Substantia nigra (tissue), 51 donors: ENCODE measurements at places on chromosomes 6 and 20.

GRCh38 chr20:1331801-1332453, 3.0 kb upstream of the SDCBP2 start:
- DNase-seq: no peak

- no peak for DNase-seq
Observed at GRCh38 chr20:46652699-46653098, 1.4 kb upstream of the SLC13A3 start.

GRCh38 chr20:24042646-24043045, 54.1 kb upstream of the GGTLC1 start:
- no peak for DNase-seq

DNA sequence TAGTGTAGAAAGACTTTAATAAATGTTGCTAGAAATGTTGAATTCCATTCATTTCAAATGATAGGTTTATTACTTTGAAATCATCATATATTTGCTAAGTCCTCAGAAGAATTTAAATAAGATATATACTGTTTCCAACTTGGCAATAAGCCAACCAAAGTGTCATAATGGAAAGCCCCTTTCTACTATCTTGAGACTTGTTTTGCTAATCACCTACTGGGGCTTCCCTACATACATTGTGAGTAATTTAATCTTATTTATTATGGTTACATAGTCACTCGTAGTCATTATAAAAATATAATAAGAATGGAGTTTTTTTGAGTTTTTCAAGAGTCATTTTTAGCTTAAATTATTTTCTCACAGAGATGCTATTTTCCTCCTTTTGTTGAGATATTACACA, 20.7 kb downstream of the COL19A1 start:
- no peak for DNase-seq

DNA sequence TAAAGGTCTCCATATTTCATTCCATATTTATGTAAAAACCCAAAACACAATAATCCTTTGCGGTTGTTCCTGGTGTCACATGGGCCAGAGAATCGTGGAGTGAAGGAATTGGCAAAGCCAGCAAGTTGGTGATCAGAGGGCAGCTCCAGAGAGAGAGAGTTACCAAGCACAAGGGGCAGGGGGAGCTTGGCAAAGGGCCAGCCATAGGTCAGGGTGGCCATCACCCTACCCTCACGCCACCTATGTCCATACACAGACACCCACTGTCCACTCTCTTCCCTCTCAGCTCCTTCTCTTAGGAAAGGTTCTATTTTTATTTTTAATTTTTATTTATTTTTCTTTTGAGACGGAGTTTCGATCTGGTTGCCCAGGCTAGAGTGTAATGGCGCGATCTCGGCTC, 163.2 kb upstream of the JARID2 start:
- DNase-seq: no peak

DNA sequence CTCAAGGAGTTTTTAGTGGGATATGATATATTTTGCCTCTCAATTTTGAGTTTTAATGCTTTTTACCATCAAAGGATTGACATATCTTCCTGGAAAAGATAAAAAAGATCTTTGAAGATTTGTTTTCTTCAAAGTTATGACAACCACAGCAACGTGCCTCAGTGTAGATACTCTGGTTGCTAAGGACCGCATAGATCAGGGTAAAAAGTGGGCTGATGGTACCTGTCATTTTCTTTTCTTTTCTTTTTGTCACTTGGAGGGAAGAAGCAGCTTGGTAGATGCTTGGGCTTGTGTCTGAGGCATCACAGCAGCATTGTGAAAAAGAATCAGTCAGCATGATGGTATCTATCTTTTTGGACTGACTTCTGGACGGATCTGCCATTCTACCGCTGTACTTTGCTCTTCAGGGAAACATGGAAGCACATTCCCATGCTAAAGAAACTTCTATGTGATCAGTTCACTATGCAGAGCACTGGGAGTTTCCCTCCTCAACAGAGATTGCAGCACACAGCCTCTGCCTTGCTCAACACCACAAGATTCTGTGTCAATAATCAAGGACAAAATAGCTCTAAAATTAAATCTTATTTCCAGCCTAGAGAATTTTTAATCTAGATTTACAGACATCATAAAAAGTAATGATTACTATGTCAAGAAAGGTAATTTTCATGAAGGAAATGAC, 54.8 kb upstream of the SGK1 start:
- no peak for DNase-seq

- DNase-seq: no peak
Observed at GRCh38 chr6:144148886-144149285, 1.4 kb upstream of the STX11 start.

DNA sequence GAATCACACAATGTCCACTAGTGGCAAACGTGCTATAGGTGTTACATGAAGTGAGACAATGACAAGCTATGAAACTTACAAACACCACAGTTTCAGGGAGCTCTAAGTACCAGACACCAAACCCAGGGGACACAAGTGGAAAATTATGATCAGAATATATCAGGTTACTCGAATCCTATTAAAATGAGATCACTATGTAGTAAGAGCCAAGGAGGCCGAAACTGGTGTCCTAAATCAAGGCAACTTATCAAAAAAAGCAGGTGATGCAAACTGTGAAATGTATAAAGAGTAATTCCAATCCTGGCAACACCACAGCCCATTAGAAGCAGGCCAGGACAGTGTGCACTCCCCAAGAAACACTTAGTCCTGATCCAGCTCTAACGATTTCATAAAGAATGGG, 100.3 kb downstream of the ARHGAP18 start:
- no peak for DNase-seq

DNA sequence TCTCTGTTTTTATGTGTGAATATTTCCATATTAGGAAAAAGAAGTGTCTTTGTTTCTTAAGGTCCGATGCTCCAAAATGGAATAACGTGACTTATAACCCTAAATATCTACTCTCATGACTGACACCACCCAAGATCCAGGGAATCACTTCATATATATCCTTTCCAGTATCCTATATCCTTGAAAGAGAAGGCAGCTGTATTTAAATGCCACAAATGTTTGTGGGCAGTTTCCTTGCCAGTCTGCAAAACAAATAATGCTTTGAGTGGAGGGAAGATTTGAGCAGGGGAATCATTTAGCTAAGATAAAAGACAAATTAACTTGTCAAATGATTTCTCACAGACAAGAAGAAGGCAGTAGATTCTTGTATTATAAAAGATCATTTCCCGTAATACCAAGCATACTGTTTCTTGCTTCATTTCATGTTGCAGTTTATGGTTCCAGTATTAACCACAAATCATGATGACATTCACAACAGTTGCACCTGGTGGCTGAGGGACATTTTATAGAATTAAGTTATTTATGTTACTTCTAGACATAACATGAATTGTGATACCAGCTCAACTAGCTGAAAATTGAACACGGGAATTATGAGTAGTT, 30.0 kb upstream of the FABP7 start:
- no peak for DNase-seq

DNA sequence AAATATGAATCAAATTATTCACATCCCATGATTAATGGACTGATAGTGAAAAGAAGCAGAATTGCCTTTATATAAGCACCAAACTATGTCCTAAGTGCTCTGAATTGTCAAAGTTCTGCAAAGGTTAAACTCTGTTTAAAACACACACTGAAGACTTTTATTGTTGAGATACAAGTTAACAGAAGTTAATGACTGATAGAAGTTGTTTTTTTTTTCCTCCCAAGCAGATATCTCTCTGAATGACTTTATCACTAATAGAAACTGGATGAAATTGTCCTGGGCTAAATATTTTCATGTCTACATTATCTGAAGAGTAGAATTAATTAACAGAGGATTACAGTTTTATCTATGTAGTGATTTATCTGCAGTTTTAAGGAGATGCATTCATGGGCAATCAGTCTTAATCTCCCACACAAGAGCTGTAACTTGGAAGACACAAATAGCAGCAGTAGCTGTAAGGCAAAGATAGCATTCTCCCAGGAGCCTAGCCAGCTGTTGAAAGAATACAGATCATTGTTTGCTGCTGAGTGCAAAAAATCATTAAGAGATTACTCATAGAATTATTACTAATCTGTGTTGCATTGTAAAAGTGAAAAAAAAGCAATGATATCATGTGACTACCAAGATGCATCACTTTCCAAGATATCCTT, 49.9 kb downstream of the BMP5 start:
- DNase-seq: no peak

GRCh38 chr6:139271056-139271455, 20.7 kb downstream of the TXLNB start:
- DNase-seq: no peak

- DNase-seq: no peak
Observed at GRCh38 chr6:131652472-131652871, 15.4 kb downstream of the ENPP3 start.

GRCh38 chr6:5199283-5199682, 61.5 kb downstream of the LYRM4 start:
- DNase-seq: no peak

DNA sequence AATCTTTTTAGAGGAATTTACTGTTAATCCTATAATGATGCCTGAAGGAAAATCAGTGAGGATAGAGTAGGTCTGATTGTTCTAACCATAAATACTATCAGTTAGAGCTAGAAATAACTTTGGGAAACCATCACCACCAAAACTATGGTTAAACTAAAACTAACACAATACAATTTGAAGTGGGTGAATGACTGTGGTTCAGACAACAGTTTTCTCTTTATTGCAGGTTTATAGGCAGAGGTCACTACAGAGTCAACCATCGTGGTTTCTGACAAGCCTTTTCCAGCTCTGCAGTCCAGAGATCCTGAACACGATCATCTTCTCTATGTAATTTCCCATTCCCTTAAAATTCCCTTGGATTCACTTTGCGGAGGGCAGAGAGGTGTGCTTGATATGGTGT, 134.3 kb downstream of the IBTK start:
- DNase-seq: no peak

DNA sequence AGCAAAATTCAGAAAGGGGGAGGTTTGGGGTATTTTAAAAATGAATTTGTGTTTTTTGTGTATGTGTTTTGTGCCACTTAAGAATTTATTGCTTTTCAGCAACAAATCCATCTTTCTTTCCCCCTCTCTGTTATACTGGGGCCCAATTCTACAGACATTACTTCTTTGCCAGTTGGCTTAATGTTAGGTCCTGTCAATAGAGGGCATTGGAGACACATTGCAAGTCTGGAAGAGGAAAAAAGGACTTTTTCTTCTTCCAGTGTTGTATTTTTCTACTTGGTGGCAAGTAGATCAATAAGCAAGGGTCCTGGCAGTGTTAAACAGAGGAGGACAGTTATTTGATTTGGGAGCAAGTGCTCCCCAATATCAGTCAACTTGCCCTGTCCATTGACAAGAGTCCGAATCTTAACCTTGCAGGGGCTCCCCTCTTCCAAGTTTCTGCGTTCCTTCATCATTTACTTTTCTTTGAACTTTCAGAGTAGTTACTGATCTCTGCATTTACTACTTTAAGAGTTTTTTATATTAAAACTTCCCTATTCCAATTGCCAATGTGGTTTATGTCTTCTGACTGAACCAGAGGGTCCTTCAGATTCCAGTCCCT, 23.4 kb downstream of the SCML4 start:
- DNase-seq: no peak

- DNase-seq: no peak
Observed at GRCh38 chr6:50952092-50952907, 133.6 kb downstream of the TFAP2B start.

GRCh38 chr6:137188855-137189254, 15.4 kb upstream of the IL22RA2 start:
- DNase-seq: no peak

DNA sequence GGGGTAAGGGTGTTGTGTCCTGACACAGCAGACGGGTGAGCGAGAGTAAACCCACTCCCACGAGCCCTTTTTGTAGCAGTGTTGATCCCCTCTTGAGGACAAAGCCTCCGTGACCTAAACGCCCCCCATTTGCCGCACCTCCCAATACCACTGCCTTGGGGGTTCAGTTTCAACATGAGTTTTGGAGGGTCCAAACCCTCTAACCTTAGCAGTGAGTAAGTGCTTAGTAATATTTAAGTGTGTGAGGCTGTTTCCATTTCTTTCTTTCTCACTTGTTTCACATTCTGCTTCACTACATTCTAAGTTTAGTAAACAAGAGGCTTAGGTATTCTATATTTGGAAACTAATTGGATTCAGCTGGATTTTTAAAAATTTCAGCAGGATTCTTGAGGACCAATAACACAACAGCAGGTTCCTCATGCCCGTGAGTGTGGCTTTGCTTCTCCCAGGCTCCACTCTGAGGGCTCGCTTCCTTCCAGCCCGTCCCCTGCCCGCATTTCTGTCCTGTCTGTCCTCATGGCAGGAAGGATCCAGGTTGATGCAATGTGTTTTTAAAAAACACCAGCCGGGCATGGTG, 41.2 kb downstream of the SNX9 start:
- DNase-seq: no peak

DNA sequence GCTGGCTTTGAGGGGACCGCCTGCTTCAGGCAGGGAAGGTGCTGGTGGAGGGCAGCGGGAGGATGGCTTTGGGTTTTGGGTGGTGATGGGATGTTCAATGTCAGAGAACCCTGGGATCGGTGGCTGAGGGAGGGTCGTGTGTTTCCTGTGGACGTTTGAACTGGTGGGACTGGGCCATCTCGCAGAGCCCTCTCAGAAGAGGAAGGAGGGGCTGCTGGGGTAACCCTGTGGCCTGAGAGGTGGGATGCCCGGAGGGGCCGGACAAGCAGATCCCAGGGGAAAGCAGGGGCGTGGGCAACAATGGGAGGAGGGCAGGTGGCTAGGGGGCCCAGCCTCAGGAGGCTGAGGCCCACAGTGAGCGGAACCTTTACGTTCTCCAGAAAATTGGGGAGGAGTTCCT, 34.9 kb downstream of the PYGB start:
- no peak for DNase-seq

GRCh38 chr6:16130437-16130891, 1.6 kb downstream of the MYLIP start:
- DNase-seq: no peak

DNA sequence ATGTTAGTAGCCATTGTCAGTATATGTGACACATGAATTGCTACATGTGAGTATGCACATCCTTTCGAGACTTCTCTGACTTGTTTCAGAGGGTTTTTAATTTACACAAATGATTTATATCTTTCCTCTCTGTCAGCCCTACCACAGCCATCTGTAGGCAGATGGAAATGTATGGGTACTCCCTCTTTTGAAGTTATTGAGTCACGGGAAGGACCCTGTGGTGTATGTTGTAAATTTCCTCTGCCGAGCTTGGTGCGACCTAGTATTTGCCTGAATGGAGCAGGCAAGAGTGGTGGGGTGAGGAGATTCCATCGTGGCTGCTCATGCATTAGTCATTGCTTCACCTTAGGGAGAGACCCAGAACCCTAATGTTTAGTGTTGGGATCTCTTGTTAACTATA, 171.9 kb downstream of the JARID2 start:
- no peak for DNase-seq

GRCh38 chr20:50015993-50016770, 33.4 kb downstream of the SNAI1 start:
- no peak for DNase-seq

DNA sequence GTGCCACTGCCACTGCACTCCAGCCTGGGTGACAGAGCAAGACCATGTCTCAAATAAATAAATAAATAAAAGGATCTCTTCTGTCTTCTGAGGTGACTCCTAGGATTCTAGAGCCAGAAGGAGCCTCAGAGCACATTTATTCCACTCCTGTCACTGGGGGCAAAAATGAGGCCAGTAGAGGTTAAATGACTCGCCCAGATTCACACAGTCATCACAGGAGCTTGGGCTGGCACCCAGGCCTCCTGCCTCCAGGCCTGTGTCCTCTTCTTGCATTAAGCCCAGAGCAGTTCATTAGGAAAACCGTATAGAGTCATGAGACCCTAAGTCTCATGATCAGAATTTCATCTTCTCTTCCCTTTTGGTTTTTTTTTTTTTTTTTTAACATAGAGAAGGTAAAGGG, 243.3 kb downstream of the NRN1 start:
- DNase-seq: no peak

GRCh38 chr20:6613280-6613861, 154.1 kb upstream of the BMP2 start:
- DNase-seq: no peak
